ENCODE measurements at places on chromosomes 2 and 18. TPM values are rescaled to one million over a fixed set of nuclear protein-coding genes. Genes with fewer than 3 reads are reported as not detected.

IL1R2 gene
- not detected for total RNA-seq

GPD2 gene
- 19.0 TPM for total RNA-seq

ACKR3 gene
- 78.7 TPM for total RNA-seq

SLC19A3 gene
- 11.4 TPM for total RNA-seq

LBX2 gene
- total RNA-seq: 0.86 TPM

D2HGDH gene
- 60.3 TPM for total RNA-seq

RNF138 gene
- 37.9 TPM for total RNA-seq

GPR45 gene
- not detected for total RNA-seq

EVA1A gene
- 11.5 TPM for total RNA-seq

TNFAIP6 gene
- total RNA-seq: 1.2 TPM

DNA sequence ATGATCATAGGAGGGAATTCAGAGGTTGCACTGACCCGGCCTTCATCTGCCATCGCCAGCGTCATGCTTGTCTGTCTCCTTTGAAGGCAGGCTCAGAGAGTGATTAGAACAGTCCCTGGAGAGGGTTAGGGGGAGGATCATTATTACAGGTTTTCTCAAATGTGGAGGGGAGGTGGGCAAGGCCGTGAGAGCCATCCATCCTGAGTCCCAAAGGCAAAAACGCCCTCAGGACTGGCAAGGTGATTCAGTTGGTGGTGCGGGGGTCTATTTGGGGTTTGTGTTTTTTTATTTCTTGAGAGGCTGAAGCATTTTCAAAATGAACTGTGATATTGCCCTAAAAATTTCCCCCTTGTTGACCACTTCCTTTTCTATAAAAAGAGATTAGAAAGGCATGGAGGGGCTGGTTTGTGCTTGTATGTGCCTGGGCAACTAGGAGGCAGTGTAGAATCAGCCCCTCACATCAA, 39.3 kb upstream of the GYPC start:
- DNase-seq: no peak

GRCh38 chr2:219957820-219958219, 330.4 kb downstream of the SLC4A3 start:
- no peak for DNase-seq

GRCh38 chr2:37090019-37090477, 5.7 kb downstream of the GPATCH11 start:
- DNase-seq: no peak

GRCh38 chr2:190837952-190838361, 42.7 kb upstream of the GLS start:
- DNase-seq: no peak

- DNase-seq: no peak
Observed at GRCh38 chr2:122273785-122274419, 518.5 kb downstream of the TSN start.

- no peak for DNase-seq
Observed at GRCh38 chr2:63903003-63903402, 61.3 kb downstream of the UGP2 start.

GRCh38 chr2:233082222-233082930, 22.2 kb downstream of the INPP5D start:
- no peak for DNase-seq

- no peak for DNase-seq
Observed at GRCh38 chr2:213834746-213835145, 550.5 kb downstream of the SPAG16 start.

DNA sequence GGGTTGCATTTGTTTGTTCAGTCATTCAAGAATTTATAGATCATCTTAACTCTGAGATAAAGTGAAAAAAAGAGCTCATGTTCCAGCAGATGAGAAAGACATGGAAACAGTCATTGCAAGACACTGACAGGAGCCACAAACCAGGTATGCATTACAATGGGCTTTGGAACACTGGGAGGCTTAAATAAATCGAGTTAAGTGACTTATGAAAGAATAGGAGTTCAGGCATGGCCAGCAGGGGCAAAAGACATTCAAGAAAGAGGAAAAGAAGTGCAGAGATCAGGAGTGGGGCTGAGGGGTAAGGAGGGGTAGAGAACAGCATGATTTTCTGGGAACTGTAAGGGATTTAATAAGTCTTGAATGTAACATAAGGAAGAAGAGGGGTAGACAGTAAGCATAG, 121.2 kb upstream of the EPC2 start:
- no peak for DNase-seq

DNA sequence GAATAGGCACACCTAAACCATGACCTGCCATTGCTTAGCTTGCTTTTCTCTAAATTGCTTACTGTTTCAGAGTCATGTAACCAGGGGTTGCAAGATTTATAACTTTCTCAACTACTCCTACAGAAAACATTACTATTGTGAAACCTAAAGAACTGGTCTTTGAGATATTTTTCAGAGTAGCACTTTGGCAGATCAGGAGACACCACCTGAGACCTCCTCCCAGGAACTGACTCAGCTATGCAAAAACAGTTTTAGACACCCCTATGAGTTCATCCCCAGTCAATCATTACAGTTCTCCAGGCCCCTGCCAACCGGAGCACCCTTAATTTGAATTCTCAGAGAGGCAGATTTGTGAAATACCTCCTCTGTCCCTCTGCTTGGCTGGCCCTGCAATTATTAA, 80.3 kb downstream of the MBOAT2 start:
- DNase-seq: no peak

GRCh38 chr2:174495365-174496012, 8.7 kb upstream of the GPR155 start:
- no peak for DNase-seq

DNA sequence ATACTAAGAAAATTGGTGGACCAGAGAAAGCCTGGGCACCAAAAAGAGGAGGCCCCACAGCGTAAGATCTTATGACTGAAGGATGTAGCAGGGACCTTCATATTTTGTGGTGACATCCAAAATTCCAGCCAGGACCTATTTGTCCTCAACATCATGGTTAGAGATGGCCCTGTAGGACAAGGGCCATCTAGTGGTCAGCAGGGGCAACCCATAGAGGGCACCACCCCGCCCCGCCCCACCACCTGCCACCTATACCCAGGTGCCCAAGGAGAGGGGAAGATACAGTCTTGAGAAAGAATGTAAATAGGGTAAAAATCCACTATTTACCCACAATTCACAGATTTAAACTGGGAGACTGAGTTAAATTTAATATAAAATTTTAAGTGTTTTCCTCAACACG, 59.6 kb upstream of the TMEM163 start:
- DNase-seq: no peak

DNA sequence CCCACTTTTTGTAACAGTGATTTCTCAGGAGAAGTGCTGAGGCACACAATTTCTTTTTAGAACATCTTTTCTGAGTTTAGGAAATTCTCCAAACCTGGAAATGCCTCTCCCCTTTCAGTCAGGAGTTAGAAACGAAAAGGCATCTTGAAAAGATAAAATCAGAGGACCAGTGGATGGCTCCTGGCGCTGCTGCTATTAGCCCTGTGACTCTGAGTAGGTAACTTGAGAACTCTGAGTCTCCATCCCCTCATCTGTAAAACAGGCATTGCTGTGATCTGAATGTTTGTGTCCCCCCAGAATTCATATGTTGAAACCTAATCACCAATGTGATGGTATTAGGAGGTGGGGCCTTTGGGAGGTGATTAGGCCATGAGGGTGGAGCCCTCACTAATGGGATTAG, 50.2 kb downstream of the EHD3 start:
- no peak for DNase-seq

DNA sequence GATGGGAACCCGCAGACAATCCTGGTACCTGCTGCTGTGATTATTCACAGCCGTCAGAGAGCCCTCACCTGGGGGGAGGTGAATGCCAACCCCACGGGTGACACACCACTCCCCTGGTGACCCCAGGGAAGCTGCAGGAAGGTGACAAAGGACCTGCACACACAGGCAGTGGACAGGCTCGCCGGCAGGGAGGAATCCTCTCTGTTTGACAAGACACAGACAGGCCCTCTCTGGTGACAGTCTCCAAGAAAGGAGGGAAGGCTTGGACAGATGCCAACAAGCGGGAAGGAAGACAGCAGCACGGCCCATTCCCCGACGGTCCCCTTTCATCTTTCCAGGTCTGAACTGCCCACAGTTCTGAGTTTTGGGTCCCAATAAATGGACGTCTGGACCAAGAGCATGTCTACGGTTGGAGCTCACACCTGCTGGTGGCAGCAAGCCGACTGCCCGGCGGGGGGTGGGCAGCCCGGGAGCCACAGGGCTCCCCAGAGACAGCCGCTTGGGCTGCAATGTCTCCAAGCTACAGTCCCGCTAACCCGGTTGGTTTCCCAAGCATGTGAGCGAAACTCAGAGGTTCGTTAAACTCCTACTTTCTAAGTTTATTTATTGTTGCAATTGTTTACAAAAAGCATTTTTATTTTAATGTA, 31.8 kb downstream of the HDAC4 start:
- peak; percentile 55 for DNase-seq

GRCh38 chr18:32763293-32763692, 9.5 kb downstream of the KLHL14 start:
- DNase-seq: no peak

DNA sequence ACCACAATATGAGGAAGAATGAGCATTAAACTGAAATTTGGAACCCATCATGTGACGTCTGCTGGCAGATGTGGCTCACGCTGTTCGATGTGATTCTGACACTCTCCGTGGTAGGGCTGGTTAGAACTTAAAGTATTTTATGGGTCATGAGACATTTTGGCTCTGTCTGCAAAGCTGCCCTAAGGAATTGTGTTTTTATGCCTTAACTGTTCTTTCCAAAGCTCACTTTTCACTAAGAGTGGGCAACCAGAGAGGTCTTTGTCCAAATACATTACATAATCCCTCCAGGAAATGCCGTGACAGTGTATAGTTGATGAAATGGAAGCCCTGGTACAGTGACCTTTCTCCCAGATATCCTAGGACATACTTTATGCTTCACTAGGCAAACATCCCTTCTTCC, 119.1 kb downstream of the AQP4 start:
- DNase-seq: no peak

DNA sequence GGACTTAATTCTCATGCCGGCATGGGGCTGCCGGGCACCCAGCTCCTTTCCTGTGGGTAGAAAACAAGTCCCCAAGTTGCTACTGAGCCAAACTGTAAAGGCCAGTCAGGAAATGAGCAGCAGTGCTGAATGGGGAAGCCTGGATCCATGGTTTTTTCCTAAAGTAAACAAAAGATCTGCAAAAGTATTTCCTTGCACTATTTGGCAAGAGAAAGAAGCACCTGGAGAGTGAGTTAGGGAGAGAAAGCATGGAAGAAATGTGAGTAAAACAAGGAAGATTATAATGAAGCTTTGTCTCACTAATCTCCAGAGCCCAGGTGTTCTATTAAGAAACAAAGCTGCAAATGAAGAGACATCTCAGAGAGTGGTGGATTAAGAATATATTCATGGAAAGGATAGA, 117.6 kb downstream of the METTL8 start:
- DNase-seq: no peak

DNA sequence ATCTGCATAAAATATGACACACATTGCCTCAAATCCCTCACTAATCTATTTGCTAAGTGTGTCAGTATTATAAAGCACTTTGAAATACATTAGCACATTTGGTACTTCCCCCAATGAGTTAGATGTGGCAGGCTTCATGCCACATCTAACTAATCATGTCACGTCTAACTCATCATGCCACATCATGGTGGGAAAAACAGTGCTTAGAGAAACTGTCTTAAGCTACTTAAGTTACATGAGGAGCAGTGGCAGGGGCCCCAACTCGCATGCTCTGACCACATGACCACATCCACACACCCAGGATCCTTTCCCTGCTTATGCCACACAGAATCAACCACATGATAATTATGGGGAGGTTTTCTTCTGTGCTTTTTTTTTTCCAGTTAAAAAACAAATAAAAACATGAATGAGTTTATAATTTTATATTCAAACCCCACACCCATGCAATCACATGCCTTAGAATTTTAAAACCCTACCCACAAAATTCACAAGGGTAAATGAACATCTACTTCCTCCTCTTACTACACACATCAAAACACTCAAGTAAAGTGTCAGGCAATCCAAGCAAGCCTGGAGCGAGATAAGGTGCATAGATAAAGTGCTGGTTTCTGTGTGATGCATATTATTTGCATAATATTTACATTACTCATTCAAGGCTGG, 1.6 kb downstream of the ABCA12 start:
- DNase-seq: no peak

DNA sequence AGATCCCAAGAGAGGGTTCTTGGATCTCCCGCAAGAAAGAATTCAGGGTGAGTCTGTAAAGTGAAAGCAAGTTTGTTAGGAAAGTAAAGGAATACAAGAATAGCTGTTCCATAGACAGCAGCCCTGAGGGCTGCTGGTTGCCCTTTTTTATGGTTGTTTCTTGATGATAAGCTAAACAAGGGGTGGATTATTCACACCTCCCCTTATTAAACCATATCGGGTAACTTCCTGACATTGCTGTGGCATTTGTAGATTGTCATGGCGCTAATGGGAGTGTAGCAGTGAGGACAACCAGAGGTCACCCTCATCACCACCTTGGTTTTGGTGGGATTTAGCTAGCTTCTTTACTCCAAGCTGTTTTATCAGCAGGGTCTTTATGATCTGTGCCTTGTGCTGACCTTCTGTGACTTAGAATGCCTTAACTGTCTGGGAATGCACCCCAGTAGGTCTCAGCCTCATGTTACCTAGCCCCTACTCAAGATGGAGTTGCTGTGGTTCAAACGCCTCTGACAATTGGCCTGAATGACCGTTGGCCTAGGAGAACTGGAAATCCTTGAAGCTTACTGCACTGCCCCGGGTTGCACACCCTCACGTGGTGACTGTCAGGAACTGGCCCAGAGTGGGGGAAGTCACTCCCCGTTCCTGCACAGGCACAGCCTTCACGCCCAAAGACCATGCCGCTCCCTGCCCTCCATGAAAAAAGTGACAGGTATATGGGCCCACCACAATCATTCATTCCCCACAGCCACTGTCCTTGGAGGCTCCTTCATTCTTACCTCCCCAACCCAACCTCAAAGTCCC, 136.9 kb downstream of the SEPTIN10 start:
- no peak for DNase-seq

DNA sequence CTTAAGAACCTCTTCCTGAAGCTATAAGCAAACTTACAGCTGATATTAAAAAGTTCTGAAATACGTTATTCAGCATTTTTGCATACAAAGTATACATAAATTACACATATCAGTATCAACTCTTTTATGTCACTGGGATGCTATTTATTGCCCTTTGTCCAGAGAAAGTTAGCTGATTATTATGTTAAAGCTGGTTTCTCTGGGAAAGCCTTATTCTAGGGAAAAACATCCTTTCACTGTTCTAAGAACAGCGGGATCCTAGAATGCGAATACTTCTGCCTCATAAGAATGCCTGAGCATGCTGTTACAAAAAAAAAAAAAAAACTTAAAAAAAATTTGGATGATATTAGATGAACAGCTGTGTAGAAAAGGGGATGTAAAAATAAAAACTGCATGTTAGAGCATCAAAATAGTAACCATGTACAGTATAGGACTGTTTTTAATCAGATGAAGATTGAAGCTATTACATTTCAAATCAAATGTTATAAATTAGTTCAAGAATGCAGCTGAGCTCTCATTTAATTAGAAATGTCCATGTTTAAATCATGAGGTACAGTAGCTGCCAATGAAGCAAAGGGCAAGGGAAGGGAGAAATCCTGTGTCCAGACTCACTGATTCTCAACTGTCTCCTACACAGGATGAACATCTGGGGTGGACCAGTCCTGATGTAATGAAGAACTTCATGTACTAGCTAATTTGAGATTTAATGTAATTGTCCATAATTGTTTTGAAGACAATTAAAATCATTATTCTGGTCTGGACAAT, 8.2 kb downstream of the FTCDNL1 start:
- no peak for DNase-seq

GRCh38 chr2:71453404-71454220, at the start of gene DYSF:
TSS of gene DYSF (plus strand) at chr2:71453561.
- DNase-seq: peak; percentile 53

- no peak for DNase-seq
Observed at GRCh38 chr2:99706735-99707134, 216.9 kb upstream of the REV1 start.

GRCh38 chr2:195543902-195544894, 112.8 kb upstream of the SLC39A10 start:
- no peak for DNase-seq
